ENCODE measurements at places on chromosomes 3 and 15. TPM values are rescaled to one million over a fixed set of nuclear protein-coding genes. Genes with fewer than 3 reads are reported as not detected.

The TEX9 gene
- 1.1 TPM for total RNA-seq

The FAM81A gene
- not detected for total RNA-seq

The EIF2B5 gene
- 44.5 TPM for total RNA-seq

The ZCWPW2 gene
- total RNA-seq: 0.43 TPM

The CKMT1A gene
- not detected for total RNA-seq

All from natural killer cell (primary cell).